SHP77 (cell line): ENCODE measurements at places on chromosomes 16 and 17.
A peak's percentile ranks its signal among the peaks of the same experiment; 100 is the strongest.

DNA sequence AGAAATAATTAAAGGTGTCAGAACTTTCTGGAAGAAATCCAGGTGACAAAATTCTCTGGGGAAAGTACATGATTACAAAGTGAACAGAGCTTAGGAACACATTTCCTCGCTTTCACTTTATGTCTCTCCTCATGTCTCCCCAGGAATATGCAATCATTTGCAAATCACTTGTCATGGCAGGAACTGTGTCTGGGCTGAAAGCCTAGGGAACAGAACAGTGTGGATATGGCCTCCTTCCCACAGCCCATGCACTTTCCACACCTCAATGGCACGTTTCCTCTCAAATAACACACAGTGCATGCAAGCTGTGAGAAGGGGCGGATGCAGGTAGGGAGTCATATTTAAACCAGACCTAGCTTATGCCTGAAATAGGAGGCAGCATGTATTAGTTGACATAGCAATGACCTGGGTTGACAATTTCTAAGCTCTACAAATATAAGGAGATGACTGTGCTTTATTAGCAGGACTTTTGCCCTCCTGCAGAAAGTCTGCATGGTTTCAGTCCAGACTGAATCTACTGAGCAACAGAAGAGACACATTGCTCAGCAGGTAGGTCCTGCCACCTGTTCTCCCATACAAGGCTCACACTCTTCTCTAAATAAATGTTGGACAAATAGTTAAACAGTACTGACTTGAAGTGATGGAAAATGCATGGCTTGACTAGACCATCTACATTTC lies 236.0 kb upstream of the ELAC2 start:
- no peak for DNase-seq

DNA sequence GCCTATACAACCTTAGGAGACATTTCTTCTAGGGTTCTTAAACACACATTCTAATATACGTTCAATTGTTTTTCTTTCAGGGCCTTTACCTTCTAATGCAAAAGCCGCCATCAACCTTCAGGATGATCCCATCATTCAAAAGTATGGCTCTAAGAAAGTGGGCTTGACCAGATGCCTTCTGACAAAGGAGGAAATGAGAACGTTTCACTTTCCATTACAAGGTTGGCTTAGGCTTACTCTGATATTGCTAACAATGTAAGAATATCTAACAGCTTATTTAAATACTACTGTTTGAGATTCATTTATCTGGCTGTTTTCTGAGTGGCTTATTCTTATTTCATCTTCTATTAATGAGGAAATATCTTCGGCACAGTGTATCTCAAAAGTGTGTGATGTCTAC lies 15.4 kb downstream of the REXO5 start:
- DNase-seq = no peak

DNA sequence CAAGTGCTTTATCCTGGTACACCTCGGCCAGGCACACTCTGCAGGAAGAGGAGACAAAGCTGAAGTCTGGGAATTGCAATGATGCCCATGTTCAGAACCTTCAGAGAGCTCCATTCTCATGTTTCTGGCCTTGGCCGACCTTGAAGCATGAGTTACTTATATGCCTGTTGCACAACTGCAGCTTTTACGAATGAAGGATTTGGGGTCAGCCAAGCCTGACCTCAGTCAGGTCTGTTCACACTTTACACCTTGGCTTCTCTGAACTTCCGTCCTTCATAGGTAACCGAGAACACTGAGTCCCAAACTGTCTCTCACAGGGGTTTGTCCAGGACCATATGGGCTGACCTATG lies 66.7 kb downstream of the GTF3C1 start:
- DNase-seq = no peak

GRCh38 chr17:44959821-44960531 lies 8.1 kb downstream of the C1QL1 start:
- no peak for DNase-seq

DNA sequence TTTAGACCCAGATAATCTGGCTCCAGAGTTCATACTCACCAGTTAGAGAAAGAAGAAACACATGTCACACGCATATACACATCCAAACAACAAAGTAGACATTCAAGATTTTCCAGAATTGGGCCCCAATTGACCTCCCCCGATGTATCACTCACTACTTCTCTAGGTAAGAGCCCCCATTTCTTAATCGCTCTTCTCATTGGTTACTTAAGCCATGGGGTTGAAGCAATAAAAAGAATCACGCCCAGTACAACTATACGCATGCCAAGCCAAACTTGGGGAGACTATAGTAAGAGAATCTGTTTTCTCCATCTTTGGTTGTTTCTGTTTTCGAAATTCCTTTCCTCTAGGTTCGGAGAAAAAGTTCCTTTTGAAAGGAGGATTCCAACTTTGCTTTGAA lies 565 bp downstream of the DDX52 start:
- no peak for DNase-seq

DNA sequence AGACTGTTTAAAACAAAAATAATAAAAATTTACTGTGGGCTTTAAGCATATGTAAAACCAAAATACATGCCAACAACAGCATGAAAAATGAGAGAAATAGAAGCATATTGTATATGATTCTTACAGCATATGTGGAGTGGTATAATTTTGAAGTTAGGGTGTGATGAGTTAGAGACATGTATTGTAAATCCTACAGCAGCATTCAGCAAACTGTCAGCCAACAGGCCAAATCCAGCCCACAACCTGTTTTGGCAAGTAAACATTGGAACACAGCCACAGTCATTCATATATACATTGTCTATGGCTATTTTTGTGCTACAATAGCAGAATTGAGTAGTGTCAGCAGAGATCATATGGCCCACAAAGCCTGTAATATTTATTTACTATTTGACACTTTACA lies 42.3 kb downstream of the ZNF18 start:
- DNase-seq = no peak

GRCh38 chr16:1917056-1917664 lies 1.1 kb downstream of the HS3ST6 start:
- DNase-seq = no peak

DNA sequence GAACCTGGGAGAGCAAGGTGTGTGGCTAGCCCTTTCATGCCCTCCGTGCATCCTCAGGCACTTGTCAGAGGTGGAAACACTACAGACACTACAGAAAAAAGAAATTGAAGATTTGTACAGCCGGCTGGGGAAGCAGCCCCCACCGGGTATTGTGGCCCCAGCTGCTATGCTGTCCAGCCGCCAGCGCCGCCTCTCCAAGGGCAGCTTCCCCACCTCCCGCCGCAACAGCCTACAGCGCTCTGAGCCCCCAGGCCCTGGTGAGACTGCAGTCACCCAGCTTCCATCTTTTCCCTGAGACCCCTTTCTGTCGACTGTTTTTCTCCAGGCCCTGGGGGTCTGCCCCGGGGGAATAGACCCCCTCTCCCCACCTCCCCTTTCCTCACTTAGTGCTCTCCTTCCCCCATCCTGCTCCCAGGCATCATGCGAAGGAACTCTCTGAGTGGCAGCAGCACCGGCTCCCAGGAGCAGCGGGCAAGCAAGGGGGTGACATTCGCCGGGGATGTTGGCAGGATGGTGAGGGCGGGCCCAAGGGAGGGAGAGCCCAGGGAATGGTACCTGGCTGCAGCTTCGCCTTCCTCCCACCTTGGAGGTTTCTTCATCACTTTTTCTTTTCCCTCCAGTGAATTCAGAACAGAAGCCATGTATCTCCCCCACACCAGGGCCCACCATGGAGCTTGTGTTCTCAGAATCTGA lies 2.3 kb downstream of the COA3 start:
- DNase-seq = no peak

DNA sequence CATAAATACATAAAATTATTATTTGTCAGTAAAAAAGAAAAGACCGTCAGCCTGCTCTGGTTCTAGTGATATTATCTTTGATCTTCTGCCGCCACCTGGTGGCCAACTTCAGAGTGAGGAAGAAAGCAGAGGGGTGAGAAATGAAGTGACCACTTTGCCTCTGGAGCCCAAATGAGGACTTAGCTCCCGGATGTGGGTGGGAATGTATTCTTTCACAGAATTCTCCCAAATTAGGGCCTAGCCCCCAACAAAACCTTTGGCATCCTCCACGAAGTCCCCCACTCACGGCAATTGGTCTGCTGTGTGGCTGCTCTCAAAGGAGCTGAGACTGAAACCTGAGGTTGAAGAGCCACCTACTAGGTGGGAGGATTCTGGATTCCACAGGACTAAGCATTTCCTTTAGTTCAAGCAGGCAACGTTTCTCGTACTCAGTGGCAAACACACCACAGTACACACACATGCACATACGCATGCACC lies 4.9 kb upstream of the ZNF267 start:
- DNase-seq = peak; percentile 73

DNA sequence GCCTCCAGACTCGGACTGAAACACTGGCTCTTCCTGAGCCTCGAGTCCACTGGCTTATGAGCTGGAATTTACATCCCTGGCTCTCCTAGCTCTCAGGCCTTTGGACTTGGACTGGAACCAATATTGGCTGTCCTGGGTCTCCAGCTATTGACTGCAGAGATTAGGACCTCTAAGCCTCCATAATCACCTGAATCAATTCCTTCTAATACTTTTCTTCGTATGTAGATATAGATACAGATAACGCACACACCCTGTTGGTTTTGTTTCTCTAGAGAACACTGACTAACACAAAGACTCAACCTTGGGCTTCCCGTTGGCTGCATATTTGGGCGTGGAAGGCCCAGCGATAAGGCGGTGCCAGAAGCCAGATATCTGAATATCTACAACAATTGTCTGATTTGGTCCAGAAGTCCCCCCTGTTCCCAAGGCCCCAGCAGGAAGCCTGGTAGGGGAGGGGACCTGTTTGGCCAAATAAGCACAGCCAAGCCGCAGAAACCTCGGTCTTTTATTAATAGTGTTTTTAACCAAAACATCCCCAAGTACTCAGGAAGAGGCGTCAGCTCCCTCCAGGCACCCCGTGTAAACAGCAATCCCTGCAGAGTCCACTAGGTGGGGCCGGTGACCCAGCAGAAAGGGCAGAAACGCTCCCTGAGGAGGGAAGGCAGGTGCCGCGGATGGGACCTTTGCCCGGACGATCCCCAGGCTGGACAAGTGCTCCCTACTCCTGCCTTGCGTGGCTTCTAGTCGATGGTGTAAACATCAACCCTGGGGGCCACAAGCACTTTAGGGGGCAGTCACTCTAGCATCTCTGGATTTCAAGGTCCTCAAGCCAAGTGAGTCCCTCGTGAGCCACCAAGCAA lies 57.0 kb downstream of the ABR start:
- DNase-seq = peak; percentile 66

DNA sequence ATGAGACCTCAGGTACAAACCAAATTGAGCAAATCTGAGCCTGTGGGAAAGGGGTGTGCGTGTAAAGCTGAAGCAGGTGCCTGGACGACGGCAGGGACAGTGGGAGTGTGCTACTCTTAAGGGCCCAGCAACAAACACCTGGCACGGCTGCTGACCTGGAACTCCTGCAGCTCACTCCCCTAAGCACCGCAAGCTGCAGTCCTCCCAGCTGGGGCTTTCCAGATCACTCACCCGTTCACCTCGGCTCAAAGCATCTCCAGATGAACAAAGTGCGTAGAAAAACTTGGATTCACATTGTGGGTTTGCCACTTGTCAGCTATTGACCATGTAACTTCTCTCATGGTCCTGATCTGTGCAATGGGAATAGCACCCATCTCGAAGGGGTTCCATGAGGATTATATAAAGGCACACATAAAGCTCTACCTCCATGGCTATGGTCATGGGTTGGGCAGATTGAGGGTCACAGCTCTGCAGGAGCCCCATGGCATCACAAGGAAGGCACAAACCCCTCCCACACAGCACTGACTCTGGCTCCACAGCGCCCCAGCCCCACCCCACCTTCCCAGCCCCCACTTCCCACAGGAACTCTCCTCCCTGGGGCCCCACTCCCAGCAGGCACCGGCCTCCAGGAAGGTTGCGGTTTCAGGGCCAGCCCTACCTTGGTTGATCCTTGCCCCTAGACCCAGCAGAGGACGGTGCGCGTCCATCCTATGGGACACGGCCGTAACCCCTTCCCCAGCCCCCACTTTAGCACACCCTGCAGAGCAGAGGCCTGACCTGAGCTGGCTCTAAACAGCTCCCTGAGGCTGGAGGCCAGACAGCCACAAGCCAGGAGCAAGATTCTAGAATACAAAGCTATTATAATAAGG lies 21.9 kb downstream of the ST3GAL2 start:
- peak; percentile 34 for DNase-seq

GRCh38 chr16:67459066-67459860 lies 21.7 kb downstream of the ATP6V0D1 start:
- no peak for DNase-seq

GRCh38 chr17:39804839-39805238 lies 59.3 kb downstream of the IKZF3 start:
- no peak for DNase-seq

GRCh38 chr16:370443-370842 lies at the start of gene MRPL28:
Gene MRPL28 (minus strand): TSS chr16:370538. CDS start chr16:370218, 320 bp downstream.
- peak; percentile 92 for DNase-seq

DNA sequence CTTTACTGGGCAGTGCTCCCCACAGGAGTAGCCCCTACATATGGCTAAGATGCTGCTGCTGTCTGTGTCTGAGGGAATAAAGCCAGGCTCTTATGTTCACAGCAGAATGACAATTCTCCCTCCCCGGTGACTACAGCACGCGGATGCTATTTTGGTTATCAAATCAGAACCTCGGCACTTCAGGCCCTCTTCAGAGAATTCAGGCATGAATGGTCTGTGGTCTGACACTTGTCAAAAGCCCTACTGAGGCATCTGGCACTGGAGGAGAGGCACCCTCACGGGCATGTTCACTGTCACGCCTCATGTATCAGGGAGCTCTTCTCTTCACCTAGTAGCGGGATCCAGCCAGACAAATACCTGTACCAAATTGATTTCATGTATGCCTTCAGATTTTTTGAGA lies 30.4 kb downstream of the KIAA0513 start:
- no peak for DNase-seq

GRCh38 chr17:1966274-1967086 lies 58.7 kb downstream of the RTN4RL1 start:
- DNase-seq = no peak

GRCh38 chr17:80091376-80091775 lies 10.0 kb upstream of the GAA start:
- DNase-seq = no peak
